ENCODE measurements at places on chromosomes 1 and 21.

GRCh38 chr1:192832492-192832891 is 23.7 kb downstream of the RGS2 start:
- DNase-seq = no peak

- no peak for DNase-seq
Measured at GRCh38 chr1:218886101-218886871, 287.4 kb upstream of the LYPLAL1 start.

- DNase-seq = no peak
Measured at GRCh38 chr21:34181431-34182039, 108.2 kb downstream of the MRPS6 start.

- no peak for DNase-seq
Measured at GRCh38 chr1:223074445-223075300, 68.4 kb downstream of the TLR5 start.

- no peak for DNase-seq
Measured at GRCh38 chr1:154501423-154502065, 475 bp upstream of the TDRD10 start.

All from NCI-H1417 (cell line).